ENCODE measurements at places on chromosomes 6 and 20.

- H3K27me3 ChIP-seq: no peaks in the 10 kb centered on the region
- DNase-seq: no peak
- H3K4me3 ChIP-seq: no peak overlapping the region
- H3K4me1 ChIP-seq: peaks cover 3% of the 10 kb centered on the region
- H3K36me3 ChIP-seq: no peaks in the 10 kb centered on the region
These were observed 20.0 kb upstream of the PLN start for GRCh38 chr6:118528129-118528528.

- no peaks in the 10 kb centered on the region for H3K36me3 ChIP-seq
- no peak overlapping the region for H3K4me3 ChIP-seq
- no peaks in the 10 kb centered on the region for H3K4me1 ChIP-seq
- no peak for DNase-seq
These were observed 149.8 kb downstream of the GRM4 start for GRCh38 chr6:33996120-33996475.

DNA sequence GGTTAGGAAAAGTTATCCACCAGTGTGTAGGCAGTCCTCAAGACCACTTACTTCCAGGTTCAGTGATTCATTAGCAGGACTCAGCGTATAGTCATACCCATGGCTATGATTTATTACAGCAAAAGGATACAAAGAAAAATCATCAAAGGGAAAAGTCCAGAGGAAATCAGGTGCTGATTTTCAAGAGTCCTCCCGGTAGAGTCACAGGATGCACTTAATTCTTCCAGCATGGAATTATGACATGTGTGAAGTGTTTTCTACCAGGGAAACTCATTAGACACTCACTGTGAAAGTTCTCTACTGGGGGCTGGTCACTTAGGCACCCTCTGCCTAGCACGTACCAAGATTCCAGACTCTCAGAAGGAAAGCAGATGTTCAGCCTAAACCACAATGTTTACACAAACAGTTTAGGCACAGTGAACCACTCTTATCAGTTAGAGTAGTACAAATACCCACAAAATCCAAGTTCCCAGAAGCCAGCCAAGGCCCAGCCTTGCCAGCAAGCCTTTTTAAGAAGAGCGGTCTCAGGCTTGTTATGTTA is 10.2 kb downstream of the WFDC3 start:
- H3K36me3 ChIP-seq: no peaks in the 10 kb centered on the region
- peaks cover 14% of the 10 kb centered on the region for H3K4me1 ChIP-seq
- DNase-seq: peak; percentile 94
- no peak overlapping the region for H3K4me3 ChIP-seq
- H3K27ac ChIP-seq: peak overlapping the region; percentile 71
- no peaks in the 10 kb centered on the region for H3K27me3 ChIP-seq

DNA sequence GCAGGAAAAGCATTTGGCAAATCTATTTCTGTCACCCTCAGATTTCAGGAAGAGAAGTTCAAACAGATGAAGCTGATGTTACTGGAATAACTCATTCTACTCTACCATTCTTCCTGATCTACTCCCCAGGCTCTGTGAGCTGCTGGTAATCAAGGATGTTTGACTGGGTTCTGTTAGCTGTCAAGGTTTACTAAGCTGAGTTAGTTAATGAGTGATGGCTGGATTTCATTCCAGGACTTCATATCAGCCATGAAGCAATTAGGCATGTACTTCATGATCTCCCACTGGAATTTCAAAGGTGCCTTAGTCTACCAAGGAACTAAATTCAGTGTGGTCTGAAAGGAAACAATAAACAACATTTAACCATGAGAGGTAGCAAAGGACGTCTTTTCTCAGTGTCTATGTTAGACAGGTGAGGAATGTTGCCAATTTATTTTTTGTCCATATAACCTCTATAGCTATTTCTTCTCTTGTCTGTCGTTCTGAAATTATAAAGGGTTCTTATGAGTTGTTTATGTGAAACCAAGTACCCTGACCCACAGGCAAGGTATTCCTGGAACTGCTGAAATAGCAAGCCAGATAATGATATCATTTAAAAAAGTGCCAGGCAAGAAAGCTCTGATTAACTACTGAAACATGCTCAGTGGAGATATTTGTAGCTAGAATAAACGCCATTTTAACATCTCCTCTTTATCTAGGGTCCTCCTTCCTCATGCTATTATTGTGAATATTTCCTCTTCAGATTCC is 112.9 kb downstream of the BACH2 start:
- no peaks in the 10 kb centered on the region for H3K27me3 ChIP-seq
- no peak overlapping the region for H3K27ac ChIP-seq
- H3K4me1 ChIP-seq: peaks cover 5% of the 10 kb centered on the region
- H3K4me3 ChIP-seq: no peak overlapping the region

DNA sequence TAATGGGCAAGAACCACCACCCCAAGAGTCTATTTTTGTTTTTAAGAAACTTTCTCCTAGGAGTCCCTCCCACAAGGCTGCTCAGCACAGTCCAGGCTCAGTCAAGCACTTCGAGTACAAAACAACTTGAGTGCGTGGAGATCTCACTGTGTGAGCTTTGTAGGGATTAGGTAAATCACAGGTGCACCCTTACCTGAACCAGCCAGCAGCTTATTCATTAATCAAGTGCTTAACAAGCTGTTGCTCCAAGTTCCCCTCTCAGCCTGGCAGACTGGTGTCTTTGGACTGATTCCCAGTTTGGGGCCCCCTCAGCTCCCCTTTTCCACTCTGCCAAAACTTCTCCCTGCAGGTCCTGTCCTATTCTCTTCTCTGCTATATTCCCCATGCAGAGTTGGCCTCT is 133.1 kb downstream of the LY86 start:
- peaks cover 17% of the 10 kb centered on the region for H3K4me1 ChIP-seq
- no peak overlapping the region for H3K27ac ChIP-seq
- no peaks in the 10 kb centered on the region for H3K27me3 ChIP-seq
- H3K4me3 ChIP-seq: no peak overlapping the region

DNA sequence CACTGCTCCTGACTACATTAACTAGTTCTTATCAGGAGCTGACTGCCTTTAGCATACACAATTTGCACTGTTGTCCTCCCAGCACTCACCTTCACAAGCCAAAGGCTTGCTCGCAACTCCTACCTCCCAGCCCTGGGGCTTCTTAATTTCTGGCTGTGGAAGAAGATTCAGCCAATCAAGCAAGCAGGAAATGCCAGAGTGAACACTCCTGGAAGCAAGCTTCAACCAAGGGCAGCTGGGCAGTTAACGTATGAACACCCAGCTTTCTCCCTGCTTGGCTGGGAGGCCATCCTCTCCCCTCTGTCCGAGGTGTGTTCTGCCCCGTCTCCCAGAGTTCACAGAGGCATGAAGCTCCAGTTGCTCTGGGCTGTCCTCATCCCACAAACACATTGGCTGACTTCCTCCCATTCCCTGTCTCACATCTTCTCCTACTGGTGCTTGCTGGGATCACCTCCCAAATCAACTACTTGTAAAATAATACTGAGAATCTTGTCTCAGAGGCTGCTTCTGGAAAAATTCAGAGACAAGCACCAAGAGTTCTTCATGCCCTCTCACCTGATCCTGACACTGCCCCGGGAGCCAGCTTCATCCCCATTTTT is 15.3 kb upstream of the SRSF6 start:
- no peaks in the 10 kb centered on the region for H3K36me3 ChIP-seq
- no peak overlapping the region for H3K27ac ChIP-seq
- no peak overlapping the region for H3K4me3 ChIP-seq
- H3K27me3 ChIP-seq: peaks cover 34% of the 10 kb centered on the region
- no peaks in the 10 kb centered on the region for H3K4me1 ChIP-seq
- DNase-seq: no peak

Data from mesenchymal stem cell (in vitro differentiated cells and primary cell).